Activated T-helper 1 cell treated with anti-CD3 and anti-CD28 coated beads, Interleukin-12 subunit alpha, Interleukin-12 subunit beta, Interleukin-2, Interleukin-4 antibody, amounts not matched to agents 30 ng/mL and 10 ng/mL and 1 ng/mL, durations not matched to agents 14 hours and 24 hours and 36 hours (primary cell): ENCODE measurements at places on chromosomes 3 and 15. TPM values are rescaled to one million over a fixed set of nuclear protein-coding genes. Genes with fewer than 3 reads are reported as not detected.

DNA sequence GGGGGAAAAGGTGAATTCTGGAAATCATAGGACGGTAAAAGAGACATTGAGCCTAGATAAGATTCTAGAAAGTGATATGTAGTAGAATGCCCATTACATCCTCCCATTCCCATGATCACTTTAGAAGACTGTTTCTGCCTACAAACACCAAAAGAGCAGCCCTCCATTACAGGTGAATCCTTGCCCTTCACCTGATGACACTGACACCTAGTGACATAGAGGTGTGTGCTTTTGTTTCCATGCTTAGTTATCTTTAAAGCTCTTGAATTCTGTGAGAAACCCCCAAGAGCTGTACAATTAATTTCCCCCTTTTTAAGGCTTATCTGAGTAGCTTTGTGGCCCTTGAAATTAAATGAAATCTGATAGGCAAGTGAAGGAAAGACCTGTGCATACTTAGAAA lies 8.3 kb upstream of the BBX start:
- DNase-seq = no peak

DNA sequence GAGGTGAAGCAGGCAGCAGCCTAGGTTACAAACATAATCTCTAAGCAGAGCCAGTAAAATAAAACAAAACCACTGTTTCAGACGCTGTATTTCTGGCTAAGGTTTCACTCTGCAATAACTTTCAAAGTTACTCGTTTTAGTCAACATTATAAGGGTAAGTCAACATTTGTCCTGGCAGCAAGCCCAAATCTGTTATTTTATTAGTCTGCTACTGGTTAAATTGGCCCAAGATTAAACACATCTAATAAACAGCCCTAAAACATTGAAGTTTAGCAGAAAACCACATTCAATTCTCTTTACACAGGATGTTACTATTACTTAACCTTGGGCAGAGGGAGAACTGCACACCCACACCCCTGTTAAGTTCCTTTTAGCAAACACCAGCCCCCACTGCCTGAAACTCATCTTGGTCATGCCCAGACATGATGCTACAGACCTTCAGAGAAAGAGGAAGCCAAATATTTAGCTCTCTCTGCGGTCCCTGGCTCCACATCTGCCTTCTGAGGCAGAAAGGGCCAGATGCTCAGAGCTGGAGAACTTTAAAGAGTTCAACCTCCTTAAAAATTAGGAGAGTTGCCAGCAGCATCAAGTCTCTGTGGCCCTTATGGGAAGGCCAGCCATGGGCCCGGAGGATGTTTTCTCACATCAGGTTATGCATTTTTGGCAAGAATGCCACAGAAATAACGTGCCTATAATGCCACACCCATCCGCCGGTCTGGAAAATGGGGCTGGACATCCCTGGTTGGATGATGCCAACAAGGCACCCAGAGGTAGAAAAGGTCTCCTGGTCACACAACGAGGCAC lies 17.9 kb downstream of the ARHGEF3 start:
- peak; percentile 72 for DNase-seq

DNA sequence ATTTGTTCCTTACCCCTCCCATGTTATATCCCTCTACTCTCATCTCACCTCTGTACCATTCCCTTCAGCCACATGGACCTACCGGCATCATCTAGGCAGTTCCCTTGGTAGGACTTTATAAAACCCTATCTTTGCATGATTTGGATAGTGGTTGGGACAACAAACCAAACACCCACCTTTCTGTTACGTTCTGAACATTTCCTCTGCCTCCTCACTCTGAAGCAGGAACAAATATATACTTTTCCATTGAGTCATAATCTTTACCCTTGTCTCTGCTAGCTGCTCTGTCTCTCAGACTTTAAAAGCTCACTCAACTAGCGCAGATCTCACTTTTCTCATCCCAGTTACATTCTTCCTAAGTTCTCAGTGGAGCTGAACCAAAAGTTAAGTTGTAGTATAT lies 17.8 kb downstream of the UBXN7 start:
- no peak for DNase-seq

The CATSPER2 gene
- 8.1 and 8.9 TPM in 2 replicates for total RNA-seq

DNA sequence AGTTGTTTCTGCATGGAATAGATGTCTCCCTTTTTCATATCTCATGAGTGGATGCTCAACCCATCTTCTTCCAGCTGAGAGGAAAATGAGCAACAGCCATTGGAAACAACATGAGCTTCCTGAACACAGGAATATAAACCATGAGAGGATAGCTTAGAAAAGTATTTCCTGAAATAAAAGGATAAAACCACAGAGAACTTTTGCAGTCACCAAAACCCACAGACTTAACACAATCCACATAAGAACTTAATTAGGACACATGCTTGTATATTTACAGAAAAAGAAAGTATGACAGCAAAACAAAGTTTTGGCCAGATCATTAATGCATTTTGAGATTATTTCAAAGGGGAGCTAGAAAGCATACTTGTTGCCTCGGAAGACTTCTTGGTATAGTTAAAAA lies 180.5 kb upstream of the RASGRP1 start:
- no peak for DNase-seq

The ZNF619 gene
- total RNA-seq = 7.1 and 8.2 TPM in 2 replicates

DNA sequence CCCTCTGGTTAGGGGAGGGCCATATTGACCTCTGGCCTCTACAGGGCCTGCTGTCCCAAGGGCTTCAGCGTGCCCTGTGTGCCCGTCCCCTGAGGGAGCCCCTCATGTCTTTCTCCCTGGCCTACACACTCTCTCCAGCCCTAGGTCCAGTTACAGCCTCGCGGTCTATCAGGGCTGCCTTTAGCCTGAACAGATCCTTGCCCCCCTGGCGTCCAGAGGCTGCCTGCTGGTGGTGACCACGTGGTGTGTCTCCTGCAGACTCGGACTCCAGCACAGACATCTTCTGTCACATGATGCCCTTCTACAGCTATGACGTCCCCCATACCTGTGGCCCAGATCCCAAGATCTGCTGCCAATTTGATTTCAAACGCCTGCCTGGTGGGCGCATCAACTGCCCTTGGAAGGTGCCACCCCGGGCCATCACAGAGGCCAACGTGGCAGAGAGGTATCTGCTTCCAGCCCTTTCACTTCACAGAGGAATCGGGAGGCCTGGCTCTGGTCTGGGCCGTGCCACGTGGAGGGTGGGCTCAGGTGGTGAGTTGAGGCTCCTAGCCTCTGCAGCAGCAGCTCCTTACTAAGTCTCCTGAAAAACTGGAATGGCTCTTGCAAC lies 4.1 kb downstream of the MAN2A2 start:
- no peak for DNase-seq

GRCh38 chr15:61041886-61042285 lies 187.2 kb downstream of the RORA start:
- no peak for DNase-seq
